ENCODE measurements at places on chromosomes 6 and 20.
A peak's percentile ranks its signal among the peaks of the same experiment; 100 is the strongest.

- no peak for DNase-seq
Measured at GRCh38 chr6:5083307-5083583, 1.9 kb upstream of the PPP1R3G start.

DNA sequence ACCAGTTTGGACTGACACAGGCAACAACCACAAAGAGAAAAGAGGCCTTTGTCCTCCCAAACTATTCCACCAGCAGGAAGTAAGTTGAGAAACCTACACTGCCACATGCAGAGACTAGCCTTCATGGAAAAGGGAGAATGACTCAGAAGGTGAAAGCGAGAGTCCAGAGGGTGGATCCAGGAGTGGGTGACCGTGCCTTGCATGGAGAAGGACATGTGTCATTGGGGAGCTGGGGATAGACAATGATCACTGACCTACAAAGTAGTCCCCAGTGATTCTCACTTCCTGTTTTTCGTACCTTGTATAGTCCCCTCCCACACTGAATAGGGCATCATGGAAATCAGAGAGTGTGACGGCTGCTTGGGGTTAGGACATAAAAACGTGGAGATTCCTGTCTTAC, 91.9 kb downstream of the MYLK4 start:
- DNase-seq: no peak

DNA sequence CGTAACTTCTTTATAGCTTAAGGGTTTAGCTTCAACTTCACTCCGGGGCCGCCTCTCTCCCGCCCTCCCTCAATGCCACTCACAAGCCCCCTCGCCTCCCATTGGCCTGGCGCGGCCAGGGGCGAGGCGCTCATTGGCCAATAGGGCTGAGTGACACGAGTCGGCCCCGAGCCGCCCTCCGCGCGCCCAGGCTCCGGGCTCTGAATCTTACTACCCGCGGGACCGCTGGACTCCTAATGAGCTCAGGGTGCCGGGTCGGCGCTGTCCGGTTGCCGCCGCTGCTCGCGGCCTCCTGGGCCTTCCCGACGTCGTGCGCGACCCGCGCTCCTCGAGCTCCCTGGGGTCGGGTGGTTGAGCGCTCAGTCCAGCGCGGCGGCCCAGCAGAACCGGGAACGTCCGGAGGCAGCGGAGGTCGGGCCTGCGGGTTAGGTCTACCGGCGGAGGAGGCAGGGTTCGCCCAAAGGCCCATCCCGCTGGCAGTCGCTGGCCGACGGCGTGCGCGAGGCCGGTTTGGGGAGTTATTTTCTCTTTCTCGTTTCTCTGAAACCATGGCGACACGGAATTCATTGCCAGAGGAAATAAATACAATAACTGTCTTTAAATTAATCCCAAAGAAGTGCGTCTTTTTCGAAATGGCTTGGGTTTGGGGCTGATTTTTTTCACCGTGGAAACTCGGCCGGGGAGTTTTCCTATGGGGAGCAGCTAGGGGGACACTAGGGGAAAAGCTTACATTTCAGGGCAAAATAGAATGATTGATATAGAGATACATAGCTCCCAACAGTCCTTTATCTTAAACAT, at the start of gene SIM1:
Gene SIM1 (minus strand): TSS at position 19 of the 798 bp plus-strand sequence. CDS start 1,453 bp downstream, outside the sequence.
- DNase-seq: no peak

- no peak for DNase-seq
Measured at GRCh38 chr6:43736211-43736786, 33.7 kb upstream of the VEGFA start.

DNA sequence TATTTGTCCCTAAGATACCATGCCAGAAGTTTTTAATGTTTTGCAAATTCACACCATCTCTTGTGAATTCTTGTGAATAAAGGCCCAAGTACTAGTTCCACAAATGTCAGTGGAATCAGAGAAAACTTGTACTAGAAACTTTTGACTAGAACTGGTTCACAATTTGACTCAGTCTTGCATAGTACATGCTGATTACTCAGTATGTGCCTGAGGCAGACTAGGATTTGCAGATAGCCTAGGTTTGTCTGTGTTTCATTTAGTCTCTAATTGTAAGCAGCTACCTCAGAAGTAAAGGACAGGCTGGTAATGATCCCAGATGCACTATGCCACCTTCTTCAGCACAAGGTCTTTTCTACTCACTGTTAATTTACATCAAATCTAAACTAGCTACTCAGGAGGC, 34.2 kb upstream of the GSTA4 start:
- no peak for DNase-seq

DNA sequence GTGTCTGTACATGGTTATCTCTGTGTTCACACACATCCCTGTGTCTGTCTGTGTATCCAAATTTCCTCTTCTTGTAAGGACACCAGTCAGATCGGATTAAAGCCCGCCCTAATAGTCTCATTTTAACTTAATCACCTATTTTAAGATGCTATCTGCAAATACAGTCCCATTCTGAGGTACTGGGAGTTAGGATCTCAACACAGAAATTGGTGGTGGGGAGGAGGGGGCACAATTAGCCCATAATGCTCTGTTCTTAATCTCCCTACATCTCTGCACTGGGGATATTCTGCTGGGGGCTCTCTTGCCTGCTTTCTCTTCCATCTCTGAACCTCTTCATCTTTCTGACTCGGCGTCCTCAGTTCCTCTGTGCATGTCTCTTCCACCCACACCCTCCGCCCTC, 320.7 kb downstream of the CDC5L start:
- DNase-seq: no peak

DNA sequence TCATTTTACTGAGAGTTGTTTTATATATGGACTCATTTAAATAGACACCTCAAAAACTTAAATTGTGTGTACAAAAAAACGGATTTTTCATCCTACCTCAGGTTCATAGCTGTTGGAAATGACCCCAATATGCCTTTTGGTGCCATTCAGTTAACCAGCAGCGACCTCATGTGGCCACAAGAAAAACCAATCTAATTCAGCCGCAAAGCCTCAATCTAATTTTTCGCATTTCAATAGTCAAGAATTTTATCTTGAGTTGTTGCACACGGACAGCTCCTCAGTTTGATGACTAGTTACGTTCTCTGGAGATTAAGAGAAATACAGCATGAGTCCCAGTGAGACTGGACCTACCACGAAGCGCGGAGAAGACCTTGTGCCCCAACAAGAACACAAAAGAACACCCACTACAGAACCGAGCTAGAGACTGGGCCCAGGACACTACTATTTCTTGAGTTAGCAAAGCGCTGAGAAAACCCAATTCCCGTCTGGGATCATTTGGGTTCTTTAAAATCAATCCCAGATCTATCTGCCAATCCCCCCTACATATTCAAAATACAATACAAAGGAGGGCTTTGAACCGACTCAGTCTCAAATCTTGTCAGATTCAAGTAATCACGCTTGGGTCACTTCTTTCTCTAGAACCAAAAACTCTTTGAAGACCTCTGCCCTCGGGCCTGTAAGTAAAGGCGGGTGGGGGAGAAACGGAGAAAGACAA, 1.1 kb downstream of the TCP11 start:
- DNase-seq: no peak

DNA sequence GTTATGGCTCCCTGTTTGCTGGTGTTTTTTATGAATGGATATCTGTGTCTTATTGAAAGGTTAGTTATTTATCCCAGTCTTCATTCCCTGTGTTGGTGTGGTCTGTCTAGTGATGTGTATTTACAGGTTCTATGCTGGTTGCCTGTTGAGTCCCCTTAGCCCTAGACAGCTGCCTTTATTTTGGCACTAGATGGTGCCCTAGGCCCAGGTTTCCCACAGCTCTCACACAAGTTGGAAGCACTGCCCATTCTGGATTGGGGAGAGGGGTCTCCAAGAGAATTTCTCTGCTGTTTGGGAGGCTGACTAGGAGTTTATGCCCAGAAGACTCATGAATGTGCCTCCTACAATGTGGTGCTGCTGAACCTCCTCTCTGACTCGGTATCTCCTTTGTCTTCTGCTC, 12.4 kb downstream of the GRM1 start:
- peak; percentile 12 for DNase-seq

- no peak for DNase-seq
Measured at GRCh38 chr6:44073612-44074438, 53.4 kb downstream of the MRPL14 start.

DNA sequence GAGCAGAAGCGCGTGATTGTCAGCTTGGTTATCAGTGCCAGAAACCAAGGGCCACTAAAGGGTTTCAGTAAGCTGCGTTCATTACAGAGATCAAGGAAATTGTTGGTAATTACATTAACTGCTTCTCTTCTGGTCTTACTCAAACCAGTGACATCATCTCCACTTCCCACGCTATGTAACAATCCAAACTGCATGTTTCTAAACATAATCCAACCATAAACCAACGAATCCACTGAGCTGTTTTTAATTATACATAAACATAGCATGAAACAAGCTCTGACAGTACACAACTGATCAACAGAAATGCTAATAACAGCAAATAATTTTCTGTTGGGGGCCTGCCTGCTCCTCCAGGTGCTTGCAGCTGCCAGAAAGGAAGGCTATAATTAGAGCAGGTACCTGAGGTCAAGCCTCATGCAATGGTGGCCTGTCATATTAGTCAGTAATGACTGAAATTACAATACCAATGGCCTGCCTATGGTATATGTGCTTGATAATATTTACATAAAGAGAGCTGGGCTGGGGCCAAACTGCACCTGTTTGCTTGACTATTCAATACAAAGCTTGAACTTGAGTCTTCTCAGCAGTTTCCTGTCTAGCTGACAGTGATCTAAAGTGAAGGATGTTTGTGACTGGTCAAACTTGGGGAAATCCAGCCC, 40.1 kb downstream of the ILRUN start:
- no peak for DNase-seq

- no peak for DNase-seq
Measured at GRCh38 chr6:167077241-167077932, 45.5 kb upstream of the CCR6 start.

Data from Panc1 (cell line).